ENCODE measurements at places on chromosomes 1 and 21.

- peak; percentile 36 for DNase-seq
These were observed 59.8 kb upstream of the MORC3 start for GRCh38 chr21:36260030-36260787.

- DNase-seq, result no peak
These were observed 83.0 kb upstream of the COL11A1 start for GRCh38 chr1:103191327-103191726.

GRCh38 chr1:160143695-160144094, 7.7 kb upstream of the ATP1A4 start:
- no peak for DNase-seq

GRCh38 chr1:204443260-204443619, 31.6 kb upstream of the PPP1R15B start:
- DNase-seq, result no peak

- no peak for DNase-seq
These were observed 22.3 kb upstream of the SDE2 start for GRCh38 chr1:226021401-226021800.

- DNase-seq, result no peak
These were observed 14.3 kb upstream of the NASP start for GRCh38 chr1:45569571-45569961.

GRCh38 chr1:28091043-28091781, 2.8 kb upstream of the EYA3 start:
- peak; percentile 94 for DNase-seq

DNA sequence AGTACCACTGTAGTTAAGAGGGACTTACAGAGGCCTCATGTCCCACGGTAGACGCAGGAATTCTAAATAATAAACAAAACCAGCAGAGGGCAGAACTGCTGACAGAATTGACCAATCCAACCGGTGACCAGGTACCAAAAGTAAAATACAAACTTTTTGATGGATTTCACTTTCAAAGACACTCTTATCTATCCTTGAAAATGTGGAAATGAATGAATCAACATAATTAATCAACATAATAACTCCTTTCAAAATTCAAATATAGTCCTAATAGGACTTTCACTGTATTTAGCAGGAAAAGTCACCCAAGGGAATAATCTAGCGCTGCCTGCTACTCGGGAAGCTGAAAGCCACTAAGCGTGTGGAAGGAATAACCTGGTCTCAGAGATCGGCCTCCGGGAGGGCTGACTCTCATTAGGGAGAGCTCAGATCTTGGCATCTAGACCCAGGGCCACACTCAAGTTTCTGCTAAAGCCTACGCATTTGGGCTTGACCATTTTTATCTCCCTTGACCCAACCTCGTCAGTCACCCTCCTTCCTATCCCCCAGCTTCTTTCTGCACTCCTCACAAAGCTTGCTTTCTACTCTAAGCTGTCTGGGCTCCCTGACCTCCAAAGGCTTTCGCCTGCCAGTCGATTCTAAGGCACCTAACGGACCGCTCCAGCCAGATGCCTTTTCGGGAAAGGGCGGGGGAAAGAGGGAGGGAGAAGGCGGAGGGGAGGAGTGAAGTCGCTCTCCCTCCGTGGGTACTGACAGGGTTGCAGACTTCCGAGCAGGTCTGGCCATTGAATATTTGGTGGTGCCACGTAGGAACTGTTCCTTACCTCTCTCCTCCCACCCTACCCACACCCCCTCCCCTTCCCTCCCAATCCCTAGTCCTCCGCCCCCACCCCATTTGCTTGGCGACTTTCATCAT, 1.6 kb downstream of the COL11A1 start:
- DNase-seq, result peak; percentile 70

GRCh38 chr1:32816676-32817158, 441 bp downstream of the YARS1 start:
- DNase-seq, result no peak

DNA sequence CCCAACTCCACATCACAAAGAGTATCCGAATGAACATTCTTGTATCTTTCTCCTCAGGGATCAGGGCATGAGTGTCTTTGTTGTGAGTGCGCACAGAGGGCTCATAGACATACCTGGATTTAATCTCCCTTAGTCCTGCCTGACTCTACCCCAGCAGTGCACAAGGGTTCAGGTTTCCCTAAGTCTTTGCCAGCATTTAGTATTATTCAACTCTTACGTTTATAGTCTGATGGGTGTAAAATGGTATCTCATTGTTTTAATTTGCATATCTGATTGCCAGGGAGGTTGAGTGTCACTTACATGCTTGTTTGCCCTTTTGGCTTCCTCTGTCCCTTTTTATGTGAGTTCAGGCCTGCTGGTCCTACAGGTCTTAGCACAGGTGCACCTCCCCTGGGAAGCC, 49.5 kb downstream of the FOXD2 start:
- DNase-seq, result no peak

DNA sequence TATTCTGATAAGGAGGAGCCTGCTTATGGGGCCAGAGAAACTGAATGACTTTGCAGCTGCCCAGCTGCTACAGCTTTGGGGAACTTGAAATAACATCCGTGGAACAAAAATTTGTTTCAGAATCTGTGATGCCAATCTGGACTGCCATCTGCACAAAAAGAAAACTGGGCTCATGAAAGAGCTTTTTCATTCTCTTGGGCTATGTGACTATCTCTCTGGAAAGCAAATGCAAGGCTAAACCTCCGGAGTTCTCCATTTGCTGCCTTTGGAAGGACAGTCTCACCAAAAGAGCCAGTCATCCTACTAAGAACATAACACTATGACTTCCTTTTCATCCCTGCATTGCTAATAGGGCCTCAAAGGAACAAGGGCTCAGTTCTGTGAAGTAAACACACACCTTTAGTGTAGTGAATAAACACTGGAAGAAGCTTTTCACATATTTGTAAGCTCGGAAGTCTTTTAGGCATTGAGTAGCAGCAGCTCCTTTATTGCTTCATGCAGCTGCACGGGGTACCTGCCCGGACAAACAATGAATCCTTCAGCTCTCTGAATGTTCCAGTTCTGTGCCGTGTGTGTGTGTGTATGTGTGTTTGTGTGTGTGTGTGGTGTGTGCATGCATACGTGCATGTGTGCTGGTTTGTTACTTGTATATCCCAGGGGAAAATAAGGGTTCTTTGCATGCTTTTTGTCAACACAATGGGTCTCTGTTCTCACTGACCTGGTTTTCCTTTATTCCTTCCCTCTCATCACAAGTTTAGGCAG, 255.5 kb upstream of the SGIP1 start:
- DNase-seq, result no peak

- no peak for DNase-seq
These were observed 23.6 kb downstream of the RAP1GAP start for GRCh38 chr1:21645550-21645949.

- DNase-seq, result no peak
These were observed 2.4 kb downstream of the SLC41A1 start for GRCh38 chr1:205810448-205811157.

DNA sequence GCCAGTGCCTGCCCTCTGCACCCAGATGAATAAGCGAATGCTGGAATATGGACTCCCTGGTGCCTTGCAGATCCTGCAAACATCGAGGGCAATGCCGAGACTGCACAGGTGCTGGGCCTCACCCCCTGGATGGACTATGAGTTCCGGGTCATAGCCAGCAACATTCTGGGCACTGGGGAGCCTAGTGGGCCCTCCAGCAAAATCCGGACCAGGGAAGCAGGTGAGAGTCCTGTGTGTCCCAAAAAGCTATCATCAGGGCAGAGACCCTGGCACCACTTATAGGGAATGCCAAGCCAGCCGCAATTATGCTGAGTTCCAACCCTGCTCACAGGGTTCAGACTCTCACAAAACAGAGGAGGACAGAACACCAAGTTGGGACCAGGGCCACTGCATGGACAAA, 17.2 kb downstream of the TMEM81 start:
- DNase-seq, result no peak

DNA sequence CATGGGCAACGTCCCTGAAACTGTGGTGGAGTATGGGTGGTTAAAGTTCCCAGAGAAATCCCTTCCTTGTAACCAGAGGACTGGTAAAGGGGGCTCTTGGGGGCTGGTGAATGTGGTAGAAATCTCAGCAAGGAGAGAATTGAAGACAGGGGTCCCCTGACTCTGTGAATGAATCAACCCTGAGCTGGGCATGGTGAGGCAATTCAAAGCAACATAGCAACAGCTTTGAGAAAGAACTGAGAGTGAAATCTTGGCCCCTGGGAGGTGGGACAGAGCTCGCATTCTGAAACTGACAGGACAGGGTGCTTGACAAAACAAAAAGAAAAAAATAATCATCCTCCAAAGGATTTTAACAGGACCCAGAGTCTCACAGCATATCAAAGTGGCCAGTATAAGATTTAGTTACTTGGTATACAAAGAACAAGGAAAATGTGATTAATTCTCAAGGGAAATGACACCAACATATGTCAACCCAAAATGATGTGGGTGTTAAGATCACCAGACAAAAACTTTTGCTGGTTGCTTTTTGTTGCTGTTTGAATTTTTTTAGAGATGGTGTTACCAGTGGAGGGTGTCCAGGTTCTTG, 11.7 kb upstream of the SUMO3 start:
- no peak for DNase-seq

DNA sequence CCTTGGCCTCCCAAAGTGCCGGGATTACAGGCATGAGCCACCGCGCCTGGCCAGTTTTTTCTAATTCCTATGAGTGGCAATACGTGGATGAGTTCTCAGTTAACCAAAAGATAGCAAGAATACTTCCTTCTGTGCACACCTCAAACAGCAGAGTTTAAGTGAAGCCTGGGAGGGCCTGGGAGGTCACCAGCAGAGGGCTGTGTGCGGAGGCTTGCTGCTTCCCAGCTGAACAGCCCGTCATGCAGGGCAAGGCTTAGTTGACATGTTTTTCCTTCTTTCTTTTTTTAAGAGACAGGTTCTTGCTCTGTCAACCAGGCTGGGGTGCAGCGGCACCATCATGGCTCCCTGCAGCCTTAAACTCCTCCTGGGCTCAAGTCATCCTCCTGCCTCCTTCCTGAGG, 17.8 kb downstream of the GNG4 start:
- no peak for DNase-seq

GRCh38 chr1:184388319-184388889, 1.6 kb downstream of the C1orf21 start:
- DNase-seq, result peak; percentile 38

- no peak for DNase-seq
These were observed 397.4 kb downstream of the PTPRU start for GRCh38 chr1:29633771-29634170.

GRCh38 chr1:154434346-154435085, 29.4 kb downstream of the IL6R start:
- DNase-seq, result no peak

DNA sequence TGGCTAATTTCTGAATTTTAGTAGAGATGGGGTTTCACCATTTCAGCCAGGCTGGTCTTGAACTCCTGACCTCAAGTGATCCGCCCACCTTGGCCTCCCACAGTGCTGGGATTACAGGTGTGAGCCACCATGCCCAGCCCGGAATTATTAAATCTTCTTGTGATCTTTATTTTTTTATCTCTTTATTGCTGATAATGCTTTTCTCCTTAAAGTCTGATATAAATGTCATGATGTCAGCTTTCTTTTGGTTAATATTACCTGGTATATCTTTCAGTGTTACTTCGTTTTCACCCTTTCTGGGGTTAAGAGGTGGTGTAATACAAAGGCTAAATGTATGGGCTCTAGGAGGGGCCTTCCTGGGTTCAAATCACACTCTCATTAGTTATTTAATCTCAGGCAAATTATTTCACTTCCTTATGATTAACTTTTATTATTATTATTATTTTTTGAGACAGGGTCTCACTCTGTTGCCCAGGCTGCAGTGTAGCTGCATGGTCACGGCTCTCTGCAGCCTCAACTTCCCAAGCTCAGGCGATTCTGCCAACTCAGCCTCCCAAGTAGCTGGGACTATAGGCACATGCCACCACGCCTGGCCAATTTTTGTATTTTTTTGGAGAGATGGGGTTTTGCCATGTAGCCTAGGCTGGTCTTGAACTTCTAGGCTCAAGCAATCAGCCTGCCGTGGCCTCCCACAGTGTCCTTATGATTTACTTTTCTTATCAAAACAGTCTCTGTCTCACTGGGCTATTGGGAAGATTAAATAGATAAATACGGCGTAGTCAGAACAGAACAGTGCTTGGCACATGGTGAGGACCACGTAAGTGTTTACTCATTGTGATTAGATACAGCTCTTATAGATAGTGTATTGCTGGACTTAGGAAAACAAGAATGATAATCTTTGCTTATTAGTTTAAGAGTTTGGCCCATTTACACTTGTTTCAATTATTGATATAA, 216.5 kb downstream of the URB2 start:
- DNase-seq, result peak; percentile 81

DNA sequence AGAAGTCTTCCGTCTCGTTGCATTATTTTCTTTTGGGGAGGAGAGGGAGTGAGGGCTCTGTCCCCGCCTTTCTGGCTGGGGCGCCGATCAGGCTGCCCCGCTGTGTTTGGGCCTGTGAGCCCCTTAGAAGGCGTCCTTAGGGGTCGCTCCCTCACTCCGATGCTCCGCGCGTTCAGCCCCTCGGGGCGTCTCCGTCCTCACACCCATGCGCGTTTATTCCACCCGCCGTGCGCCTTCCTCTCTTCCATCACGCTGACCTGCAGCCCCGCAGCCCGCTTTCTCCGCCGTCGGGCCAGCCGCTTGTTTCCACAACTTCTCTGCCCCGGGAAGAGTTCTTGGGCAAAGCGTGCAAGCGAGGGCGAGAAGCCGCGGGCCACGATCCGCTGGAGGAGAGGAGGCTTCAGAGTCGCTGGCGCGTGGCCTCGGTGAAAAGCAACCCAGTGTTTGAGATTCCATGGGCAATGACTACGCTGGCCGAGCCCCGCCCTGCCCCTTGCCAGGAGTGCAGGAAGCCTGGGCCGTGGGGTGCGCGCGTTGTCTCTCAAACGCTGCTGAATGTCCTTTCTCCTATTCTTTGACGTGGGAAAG, 27.7 kb downstream of the TRIM11 start:
- DNase-seq, result peak; percentile 26

DNA sequence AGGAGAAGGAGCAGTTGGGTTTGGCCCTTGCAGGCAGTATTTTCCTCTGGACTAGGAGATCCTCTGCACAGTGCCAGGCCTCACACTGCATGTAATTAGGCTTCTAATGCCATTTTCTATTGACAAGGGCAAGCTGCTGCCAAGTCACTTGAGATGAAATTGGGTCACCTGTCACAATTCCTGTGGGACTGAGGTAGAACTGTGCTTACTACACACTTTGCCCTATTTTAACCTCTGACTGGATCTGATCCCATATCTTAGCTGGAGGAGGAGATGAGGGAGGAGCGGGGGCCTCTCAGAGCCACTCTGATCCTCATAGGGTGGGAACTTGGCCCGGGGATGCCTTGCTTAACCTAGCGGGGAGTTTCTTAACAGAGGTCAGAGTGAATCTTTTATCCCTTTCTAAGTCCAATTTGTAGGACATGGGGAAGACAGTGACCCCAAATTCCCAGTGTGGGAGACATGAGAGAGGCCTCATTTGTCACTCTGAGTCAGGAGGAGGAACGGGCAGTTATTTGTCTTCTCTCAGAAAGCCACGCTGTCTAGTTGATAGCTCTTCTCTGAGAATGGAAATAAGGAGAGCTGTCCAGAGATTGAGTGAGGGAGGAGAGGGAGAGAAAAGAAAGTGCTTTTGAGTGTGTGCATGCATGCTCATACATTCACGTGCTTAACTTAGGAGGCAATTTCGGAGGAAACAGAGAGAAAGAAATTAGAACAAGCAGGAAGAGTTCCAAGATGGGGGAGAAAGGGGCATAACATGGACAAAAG, 121.3 kb downstream of the CACNA1E start:
- no peak for DNase-seq

- DNase-seq, result no peak
These were observed 4.1 kb upstream of the ARHGEF10L start for GRCh38 chr1:17535300-17535936.
